ENCODE measurements at places on chromosomes 4 and X.

DNA sequence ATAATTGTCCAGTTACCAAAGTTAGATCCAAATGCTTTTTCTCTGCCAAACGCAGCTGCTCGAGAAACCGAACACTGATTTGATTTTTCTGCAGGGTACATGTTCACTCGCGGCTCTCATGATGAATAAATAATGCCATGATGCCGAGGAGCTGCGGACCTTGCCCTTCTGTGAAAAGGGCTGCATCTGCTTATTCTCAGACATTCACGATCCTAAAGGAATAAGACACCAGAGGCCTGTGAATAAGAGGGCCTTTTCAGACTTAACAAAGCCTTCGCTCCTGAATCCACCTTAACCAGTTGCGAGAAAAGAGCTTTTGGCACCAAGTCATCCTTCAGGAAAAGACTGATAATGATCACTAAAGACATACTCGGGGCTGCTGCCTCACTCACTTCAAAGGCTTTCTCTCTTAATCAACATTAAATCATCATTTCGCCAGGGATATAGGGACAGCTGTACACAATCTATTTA lies 147.5 kb downstream of the FBXO8 start:
- no peak for DNase-seq

GRCh38 chrX:21911481-21911880 lies 29.0 kb upstream of the SMS start:
- no peak for DNase-seq

- DNase-seq: no peak
Observed at GRCh38 chrX:128106630-128107029, 54.4 kb upstream of the ACTRT1 start.

DNA sequence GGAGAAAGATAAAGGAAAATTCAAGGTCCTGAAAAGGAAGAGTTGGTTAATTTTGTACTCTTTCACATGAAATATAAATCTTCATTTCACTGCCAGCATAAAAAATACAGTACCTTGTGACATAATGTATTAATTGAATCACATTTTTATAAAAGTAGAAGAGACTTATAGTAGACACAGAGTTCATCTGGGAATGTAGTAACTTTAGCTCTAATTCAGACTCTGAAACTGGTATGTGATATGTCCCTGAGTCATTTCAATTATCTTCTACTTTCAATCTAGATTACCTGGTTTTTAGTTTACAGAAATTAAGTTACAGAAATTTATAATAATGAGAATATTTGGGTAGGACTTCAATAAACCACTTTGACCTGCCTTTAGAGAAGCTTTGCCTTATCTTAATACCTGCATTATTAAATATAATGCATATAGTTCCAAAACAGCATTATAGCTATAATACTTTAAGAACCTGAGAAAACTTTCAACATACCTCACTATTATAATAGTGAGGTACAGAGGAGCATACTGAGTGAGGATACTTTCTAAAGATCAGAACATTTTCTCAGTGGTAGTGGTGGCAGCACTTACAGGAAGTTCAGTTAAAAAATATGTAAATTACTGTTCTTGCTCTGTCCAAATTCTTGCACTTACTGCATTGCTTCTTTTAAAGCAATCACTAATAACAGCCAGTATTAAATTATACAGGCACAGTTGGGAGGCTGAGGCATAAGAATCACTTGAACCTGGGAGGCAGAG lies 11.2 kb downstream of the NEK1 start:
- no peak for DNase-seq

- DNase-seq: no peak
Observed at GRCh38 chr4:1596393-1596792, 87.7 kb downstream of the FAM53A start.

- DNase-seq: no peak
Observed at GRCh38 chrX:48569958-48570357, 4.3 kb upstream of the RBM3 start.

DNA sequence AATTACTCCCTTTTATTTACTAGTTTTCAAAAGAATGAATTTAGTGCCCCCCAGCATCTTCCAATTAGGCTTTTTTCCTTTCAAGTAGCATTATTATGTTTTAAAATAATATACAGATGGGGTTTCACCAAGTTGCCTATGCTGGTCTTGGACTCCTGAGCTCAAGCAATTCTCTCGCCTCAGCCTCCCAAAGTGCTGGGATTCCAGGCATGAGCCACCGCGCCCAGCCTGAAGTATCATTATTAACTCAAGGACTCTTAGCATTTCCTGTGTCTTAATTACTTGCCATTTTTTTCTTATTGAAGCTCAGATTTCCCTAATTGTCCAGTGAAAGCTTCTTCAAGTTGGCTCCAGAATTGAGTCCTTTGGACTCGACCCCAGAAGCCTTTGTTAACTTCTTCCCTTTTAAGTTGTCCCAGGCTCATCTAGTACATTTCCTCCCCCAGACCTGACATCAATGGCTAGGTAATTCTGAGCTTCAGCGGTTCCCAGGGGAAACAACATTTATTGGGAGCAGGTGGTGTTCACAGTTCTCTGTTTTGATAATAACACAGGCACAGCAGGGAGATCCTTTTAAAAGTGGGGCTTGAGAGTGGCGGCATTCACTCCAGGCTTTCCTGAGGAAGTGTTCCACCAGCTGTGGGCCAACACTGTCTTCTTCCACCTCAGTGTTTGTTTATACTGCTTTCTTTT lies 10.0 kb downstream of the SAT1 start:
- DNase-seq: no peak

DNA sequence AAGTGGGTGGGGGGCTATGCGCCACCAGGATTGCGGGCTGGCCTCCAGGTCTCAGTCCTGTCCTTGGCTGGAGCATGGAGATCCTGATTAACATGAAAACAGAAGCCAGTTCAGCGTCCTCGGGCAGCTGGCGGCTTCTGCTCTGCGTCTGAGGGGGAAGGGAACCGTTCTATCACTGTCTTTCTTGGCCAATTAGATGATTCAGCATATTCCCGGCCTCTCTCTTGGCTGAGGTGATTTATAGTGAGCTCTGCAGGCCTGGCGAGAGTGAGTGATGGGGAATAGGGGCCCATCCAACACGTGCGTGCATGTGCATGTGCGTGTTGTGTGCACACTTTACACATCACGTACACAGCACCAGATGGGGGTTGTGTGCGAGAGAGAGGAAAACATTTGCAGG lies 145.8 kb upstream of the ATP6AP2 start:
- no peak for DNase-seq

- DNase-seq: no peak
Observed at GRCh38 chr4:7189475-7190277, 2.7 kb upstream of the SORCS2 start.

DNA sequence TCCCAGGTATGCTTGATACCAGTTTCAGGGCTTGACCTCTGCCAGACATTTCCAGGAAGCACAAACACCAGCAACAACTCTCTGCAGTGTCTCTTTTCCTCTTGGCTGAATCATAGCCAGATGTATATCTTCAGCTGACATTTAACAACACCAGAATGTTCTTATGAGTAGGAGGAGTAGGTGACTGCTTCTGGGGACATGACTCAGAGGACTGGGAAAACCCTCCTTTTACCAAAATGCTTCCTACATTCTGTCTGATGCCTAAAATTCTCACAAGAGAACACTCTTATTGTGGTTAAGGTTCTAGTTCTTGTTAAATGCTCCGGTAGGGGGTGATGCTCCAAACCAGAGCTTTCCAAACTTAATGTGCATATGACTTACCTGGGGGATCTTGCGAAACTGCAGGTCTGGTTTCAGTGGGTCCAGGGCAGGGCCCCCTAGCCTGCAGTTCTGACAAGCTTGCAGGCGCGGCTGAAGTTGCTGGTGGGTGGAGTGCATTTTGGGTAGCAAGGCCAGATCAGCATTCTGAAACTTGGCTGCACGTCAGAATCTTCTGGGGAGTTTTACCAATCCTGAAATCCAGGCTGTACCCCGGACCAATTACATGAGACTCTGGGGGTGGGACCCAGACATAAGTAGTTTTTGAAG lies 329.3 kb upstream of the RPS6KA3 start:
- DNase-seq: no peak

DNA sequence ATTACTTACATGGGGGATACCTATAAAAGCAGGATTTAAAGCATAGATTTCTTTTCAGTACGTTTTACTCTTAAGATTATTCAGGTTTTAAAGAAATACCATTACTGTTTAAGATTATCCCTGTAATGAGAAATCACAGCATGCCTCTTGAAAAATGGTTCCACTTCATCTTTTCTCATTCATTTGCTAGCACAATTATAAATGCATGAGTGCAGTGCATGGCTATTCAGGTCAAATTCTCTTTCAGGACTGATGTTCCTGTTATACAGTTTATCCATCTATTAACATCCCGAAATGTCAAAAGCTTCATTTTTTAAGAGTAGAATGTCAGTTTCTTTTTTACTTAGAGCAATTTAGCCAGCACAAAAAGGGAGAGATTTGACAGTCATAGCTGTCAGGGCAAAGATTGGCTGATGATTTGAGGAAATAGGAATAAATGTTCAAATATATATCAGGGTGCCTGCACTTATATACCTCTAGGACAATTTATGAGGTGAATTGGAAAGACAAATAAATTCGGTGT lies 135.2 kb downstream of the ADGRL3 start:
- DNase-seq: no peak

- no peak for DNase-seq
Observed at GRCh38 chrX:150768132-150768485, 74.9 kb downstream of the MTMR1 start.

All from 8988T (cell line).